ENCODE measurements at places on chromosomes 1 and 21.

DNA sequence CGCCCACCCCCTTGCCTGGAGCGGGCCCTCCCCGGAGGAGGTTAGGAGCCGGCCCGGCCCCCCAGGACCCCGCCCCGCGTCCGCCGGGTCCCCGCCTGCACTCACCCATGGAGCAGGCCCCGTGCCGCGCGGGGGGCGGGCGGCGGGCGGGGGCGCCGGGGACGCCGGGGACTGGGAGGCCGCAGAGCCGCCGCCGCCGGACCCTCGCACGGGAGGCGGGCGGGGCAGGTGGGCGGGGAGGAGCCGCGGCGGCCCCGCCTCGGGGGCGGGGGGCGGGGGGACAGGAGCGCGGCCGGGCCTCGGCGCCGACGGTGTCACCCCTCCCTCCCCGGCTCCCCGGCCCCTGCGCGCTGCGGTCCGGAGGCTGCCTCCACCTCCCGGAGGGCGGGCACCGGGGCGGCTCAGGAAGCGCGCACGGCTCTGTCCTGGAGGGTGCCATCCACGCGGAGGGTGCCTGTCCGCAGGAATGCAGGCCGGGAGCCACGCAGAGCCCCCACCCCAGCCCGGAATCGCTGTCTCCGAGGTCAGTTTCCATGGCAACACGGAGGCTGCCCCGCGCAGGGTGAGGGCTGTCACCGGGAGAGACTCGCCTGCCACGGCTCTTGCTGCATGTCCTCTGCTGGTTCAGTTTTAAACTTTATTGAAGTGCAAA, 5.9 kb upstream of the PLEKHG5 start:
- peak; percentile 35 for DNase-seq

GRCh38 chr1:115648717-115649691, 7.2 kb downstream of the VANGL1 start:
- DNase-seq: no peak

GRCh38 chr1:201511941-201512539, 5.1 kb upstream of the CSRP1 start:
- DNase-seq: no peak

- no peak for DNase-seq
These were observed 75.4 kb downstream of the APP start for GRCh38 chr21:26095131-26095530.

GRCh38 chr1:94417728-94417977, 536 bp upstream of the ABCD3 start:
- no peak for DNase-seq

GRCh38 chr21:21366277-21366676, 368.1 kb downstream of the NCAM2 start:
- no peak for DNase-seq

DNA sequence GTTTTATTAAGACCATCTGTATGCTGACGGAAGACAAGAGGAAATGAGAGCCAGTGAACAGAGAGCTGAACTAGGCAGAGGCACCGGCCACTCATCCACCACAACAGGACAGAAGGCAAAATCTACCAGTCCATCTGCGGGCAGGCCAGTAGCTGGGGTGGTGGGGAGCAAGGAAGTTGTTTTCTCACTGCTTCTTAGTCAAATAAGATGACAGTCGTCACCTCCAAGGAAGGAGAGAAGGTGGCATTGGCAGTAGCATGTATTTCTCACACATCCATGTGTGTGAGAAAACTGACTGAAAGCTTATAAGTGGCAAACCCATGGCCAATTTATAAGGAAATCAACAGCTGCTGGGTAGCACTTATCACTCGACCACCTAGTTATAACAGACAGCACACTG, 8.2 kb downstream of the TTC13 start:
- DNase-seq: no peak

- no peak for DNase-seq
These were observed 10.3 kb downstream of the POFUT2 start for GRCh38 chr21:45277101-45278045.

DNA sequence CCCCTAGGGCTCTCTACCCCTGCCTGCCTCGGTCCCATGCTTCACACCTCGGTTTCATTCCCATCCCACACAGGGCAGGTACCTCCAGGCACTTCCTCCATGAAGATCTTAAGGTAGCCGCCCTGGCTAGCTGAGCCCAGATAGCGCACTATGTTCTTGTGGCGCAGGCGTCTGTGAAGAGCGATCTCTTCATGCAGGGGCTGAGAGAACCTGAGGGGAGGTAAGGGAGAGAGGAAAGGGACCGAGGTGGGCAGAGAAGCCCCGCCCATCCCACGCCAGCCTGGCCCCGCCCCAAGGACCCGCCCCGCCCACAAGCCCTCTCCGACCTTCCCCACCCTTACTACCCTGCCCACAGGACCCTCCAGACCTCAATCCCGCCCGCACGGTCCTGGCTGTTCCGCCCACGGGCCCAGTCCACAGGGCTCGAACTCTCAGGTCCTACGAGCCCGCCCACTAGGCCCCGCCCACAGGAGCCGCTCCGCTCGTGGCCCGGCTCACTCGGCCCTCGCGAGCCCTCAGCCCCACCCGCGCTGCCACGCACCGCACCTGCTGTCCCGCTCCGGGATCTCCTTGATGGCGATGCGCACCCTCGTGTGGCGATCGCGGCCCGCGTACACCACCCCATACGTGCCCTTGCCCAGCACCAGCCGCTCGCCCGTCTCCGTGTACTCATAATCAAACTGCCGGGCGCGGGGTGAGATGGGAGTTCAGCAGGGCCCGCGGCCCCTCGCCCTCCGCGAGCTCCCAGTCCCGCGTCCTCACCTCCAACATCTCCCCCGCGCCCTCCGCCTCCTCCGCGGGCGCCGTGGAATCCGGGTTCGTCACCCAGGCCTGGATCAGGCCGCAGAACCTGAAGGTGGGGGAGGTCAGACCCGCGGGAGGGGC, 6.4 kb downstream of the MAP3K6 start:
- peak; percentile 51 for DNase-seq

GRCh38 chr1:37021502-37021901, 12.8 kb downstream of the GRIK3 start:
- DNase-seq: no peak

DNA sequence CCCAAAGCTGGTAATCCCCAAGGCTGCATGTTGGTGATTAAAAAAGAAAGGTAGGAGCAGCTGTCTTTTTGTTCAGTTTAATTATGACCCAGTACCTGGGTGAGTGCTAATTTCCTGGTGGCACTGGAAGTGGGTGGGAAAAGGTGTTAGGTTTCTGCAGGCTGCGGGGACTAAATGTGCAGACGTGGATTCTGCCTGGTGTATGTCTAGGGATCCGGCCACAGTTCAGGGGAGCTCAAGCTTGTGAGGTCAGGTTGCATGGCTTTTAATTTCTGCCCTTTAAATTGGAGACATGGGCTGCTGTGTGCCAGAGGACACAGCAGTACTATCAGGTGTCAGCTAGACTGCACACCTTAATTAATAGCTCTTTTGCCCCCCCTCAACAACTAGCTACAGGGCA, 20.3 kb upstream of the TBX19 start:
- DNase-seq: no peak

GRCh38 chr1:37677808-37678207, 14.5 kb upstream of the CDCA8 start:
- no peak for DNase-seq

- no peak for DNase-seq
These were observed 29.4 kb upstream of the RBM15 start for GRCh38 chr1:110309767-110310166.

DNA sequence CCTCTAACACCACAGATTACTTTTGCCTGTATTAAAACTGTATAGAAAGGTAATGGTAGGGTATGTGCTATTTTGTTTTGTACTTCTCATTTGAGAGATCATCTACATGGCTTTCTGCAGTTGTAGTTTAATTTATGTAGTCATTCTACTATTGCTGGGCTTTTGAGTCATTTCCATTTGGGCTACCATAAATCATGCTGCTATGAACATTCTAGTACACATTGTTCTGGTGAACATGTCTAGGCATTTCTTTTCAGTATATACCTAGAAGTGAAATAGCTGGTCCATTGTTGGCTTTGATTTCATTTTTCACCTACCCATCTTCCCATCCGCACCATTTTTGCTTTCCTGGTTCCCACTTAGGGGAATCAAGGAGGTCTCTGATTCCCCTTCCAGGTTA, 18.7 kb downstream of the EDN2 start:
- no peak for DNase-seq

GRCh38 chr1:180192172-180192571, 37.5 kb downstream of the QSOX1 start:
- no peak for DNase-seq

- DNase-seq: no peak
These were observed 48.5 kb upstream of the SCYL3 start for GRCh38 chr1:169941982-169942830.

DNA sequence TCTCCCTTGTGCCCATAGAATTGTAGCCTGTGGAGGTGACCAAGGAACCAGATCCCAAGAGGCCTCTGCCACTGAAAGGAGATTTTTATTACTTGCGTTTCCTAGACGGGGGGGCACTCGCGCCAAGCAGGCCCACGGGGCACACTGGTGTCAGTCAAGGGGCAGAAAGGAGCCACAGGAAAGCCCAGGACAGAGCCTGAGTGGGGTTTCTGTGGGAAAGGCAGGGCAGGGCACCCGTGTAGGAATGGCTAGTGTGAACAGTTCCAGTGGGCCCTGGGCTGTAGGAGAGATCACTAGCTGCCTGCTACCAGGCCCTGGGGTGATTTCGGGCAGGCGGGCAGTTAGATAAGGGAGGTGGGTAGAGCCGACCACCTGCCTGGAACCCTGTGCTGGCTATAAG, 70.8 kb downstream of the ADARB1 start:
- no peak for DNase-seq

GRCh38 chr21:29751473-29752185, 188.2 kb downstream of the GRIK1 start:
- DNase-seq: no peak

GRCh38 chr1:76136894-76137293, 62.3 kb downstream of the ST6GALNAC3 start:
- no peak for DNase-seq

GRCh38 chr1:75265792-75266191, 131.6 kb downstream of the LHX8 start:
- DNase-seq: no peak

DNA sequence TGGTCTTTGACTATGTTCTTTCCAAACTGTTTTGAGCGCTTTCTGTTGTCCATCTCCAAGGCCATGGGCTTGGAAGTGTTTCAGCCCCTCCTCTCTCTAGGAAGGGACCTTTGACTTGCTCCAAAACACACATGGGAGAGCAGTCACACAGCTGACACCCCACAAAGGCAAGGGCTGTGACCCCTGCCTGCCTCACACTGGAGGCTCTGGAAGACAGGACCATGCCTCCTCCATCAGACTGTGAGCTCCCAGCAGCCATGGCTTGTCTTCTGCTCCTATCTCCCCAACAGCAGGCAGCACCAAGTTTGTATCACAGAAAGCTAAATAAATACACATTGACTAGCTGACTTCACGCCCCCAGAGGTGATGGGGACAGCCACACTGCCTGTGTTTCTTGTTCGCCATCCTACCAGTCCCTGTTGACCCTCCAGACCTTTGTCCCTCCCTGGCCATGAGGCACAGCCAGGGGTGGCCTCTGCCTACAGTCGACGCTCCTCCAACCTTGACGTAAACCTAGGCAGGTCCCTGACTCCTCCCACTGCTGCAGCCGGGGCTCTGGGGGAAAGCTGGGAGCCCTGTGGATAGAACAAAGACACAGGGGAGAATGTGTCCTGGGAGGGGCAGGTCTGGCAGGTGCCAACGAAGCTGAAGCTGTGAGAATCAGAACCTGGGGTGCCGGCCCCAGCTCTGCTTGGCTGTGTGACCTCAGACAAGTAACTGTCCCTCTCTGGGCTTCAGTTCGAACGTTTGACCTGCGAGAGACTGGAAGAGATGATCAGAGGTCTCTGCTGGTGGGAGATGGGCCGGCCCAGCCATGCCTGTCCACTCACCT, 4.8 kb downstream of the PLA2G2F start:
- DNase-seq: no peak

DNA sequence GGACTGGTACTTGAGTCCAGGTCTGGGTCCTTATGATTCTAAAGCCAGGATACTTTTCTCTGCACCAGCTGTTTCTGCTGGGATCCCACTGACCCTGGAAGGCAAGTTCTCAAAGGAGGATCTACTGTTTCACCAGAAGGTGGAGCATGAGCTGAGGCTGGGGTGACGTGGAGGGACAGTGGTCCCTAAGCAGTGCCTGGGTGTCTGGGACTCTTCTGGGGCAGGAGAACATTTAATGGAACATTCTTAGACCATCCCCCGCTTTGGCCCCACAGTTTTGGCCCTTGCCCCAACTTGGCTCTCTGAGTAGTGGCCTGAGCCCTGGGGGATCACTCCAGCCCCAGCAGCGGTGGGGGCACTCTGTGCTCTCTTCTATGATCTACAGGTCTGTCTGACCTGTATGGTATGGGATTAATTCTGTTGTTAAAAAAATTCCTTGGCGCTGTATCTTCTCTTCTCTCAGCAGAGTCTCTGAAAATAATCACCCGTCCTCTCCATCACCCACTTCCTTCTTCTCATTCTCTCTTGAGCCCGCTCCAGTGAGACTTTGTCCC, 60.3 kb upstream of the CSF3R start:
- no peak for DNase-seq

- DNase-seq: no peak
These were observed 146.0 kb downstream of the PBX1 start for GRCh38 chr1:164704954-164705353.

DNA sequence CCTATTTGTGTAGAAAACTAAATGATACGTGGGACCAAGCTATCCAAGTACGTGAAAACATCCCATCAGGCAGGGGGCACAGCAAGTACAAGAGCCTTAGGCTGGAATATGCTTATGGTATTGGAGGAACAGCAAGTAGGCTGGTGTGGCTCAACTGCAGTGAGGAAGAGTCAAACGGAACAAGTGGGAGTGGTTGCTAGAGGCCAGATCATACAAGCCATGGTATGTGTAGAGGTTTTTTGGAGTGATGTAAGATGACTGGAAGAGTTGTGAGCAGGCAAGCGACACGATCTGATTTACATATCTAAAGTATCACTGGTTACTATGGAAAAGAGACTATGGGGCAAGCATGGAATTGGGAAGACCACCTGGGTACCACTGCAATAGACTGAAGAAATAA, 27.8 kb downstream of the ELK4 start:
- no peak for DNase-seq

GRCh38 chr1:13661539-13661938, 38.4 kb upstream of the PRDM2 start:
- DNase-seq: no peak
